ENCODE measurements at places on chromosomes 1 and 21.

GRCh38 chr1:222555992-222556615, 8.2 kb upstream of the HHIPL2 start:
- DNase-seq, result no peak

DNA sequence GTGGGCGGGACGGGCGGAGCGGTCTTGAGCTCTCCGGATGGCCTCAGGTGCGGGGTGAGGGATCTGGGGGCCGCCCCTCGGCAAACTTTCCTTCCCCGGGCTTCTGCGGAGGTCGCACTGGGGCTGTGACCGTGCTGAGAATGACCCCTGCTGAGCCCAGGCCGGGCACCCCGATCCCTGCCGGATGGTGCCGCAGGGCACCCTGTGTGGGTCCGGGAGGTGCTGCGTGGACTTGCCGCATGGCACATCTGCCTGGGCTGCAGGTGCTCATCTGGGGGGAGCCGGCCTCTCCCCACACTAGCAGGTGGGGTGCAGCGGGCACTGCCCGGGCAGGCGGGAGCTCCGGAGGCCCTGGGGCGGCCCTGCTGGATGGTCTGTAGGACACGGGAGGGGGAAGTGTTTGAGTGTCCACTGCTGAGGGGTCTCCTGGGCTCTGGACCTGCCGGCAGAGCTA, 31.8 kb upstream of the PEX10 start:
- DNase-seq, result no peak

GRCh38 chr1:42003433-42003832, 84.7 kb upstream of the HIVEP3 start:
- DNase-seq, result peak; percentile 51

GRCh38 chr1:44220755-44221154, 7.5 kb downstream of the DMAP1 start:
- no peak for DNase-seq

GRCh38 chr21:38037416-38037815, 121.2 kb upstream of the KCNJ6 start:
- DNase-seq, result no peak

GRCh38 chr1:9920606-9921005, 10.5 kb upstream of the CTNNBIP1 start:
- DNase-seq, result no peak

DNA sequence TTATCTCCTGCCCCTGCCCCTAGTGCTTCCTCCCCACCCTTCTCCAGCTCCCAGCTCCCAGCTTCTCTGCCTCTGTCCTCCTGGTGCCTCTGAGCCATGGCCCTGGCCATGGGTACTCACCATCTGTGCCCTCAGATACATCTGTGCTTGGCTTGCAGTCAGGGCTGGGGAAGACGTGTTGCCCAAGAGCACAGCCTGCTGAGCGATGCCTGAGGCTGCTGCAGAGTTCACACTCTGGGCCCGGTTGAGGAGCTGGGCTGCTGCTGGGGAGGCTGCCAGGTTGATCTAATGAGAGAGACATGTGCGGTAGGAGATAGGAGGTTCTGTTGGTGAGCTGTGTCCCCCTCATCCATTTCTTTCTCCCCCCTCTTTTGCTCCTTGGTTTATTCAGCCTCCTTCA, 49.4 kb upstream of the A3GALT2 start:
- no peak for DNase-seq

GRCh38 chr21:29826386-29826785, 113.4 kb downstream of the GRIK1 start:
- DNase-seq, result no peak

DNA sequence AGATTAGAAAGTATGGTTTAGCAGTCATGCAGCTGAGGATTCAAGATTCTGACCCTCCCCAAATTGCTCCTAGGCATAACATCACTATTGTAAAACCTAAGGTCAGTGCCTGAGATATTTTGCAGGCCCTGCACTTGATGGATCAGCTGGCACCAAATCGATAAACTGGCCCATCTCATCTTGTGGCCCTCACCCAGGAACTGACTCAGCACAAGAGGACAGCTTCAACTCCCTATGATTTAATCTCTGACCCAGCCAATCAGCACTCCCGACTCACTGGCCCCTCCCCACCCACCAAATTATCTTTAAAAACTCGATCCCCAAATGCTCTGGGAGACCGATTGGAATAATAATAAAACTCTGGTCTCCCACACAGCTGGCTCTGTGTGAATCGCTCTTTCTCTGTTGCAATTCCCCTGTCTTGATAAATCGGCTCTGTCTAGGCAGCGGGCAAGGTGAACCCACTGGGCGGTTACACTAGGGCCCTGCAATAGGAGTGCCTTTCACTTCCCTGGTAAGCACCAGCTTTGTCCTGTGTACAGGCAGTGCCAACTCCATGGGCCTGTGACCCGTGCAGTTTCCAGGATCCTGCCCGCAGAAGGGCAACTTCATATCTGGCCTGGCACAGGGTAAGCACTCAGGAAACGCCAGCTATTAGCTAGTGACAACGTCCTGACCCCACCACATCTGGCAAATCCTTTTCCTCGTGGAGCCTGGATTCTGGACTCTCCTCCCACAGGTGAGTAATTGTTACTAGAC, 28.7 kb upstream of the SLC2A5 start:
- DNase-seq, result no peak

DNA sequence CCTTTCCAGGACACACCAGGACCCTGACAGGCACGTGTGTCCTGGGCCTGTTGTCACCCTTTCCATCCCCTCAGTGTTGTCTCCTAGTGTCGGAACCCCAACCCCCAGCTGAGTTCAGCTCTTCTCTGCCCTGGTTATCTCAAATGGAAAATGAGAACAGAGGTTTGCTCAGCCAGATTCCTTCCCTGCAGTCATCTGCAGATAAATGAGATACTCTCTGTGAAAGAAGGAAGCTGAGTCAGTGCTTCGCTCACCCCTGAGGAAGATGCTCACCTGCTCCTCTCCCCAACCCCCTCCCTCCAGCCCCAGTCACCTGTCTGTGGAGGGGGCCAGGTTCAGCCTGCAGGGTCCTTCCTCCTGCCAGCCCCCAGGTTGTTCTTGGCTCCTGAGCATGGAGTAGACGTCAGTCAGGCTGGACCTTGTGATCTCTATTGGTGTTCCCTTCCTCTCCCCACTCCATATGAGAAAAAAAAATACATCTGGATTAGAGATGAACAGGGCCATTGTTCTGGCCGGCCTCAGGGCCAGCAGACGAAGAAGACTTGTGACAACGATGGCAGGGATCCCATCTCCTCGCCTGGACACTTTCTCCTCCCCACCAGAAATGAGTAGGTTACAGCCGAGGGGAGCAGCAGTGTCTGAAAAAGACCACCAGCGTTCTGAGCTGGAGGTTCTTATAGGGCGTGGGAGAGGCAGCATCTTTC, 20.9 kb downstream of the PHGDH start:
- DNase-seq, result no peak
